Activated naive CD8-positive, alpha-beta T cell treated with anti-CD3 and anti-CD28 coated beads, Interleukin-2, amount 50 U/mL, for 16 hours (primary cell): ENCODE measurements at places on chromosomes 7 and 10.

GRCh38 chr10:28897617-28898464 is 220.5 kb downstream of the BAMBI start:
- no peak for DNase-seq

DNA sequence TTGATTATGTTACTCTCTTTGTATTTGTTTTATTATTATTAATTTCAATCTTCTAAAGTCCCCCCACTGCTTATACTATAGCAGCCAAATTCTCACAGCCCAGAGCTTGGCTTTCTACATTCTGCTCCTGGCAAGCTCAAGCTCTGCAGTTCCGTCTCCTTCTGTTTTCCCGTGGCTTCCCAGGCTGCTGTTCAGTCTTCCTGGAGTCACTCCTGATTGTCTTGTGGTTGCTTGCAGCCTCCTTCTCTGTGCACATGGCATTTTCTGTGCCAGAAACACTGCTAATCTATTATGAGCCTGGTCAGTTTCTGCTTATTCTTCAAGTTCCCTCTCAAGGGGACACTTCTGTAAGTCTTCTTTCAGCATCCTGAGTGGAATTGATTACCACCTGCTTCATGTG is 533.7 kb upstream of the IGFBP3 start:
- DNase-seq: no peak

- DNase-seq: no peak
Observed at GRCh38 chr10:29857843-29858701, 201.3 kb downstream of the JCAD start.

DNA sequence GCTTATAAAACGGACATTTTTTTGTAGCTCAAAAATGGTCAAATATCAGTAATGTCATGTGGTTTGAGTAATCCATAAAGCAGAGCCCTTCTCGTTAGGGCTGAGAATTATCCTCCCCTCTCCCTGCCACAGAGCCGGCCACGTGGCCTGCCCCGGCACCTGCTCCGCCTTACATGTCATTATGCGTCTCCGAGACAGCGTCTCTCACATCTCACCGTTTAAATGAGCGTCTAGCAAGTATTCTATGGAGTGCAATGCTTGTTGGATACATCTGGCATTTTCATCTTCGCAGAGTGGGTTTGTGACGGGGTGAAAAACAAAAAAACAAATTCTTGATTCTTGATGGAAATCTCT is 86.1 kb downstream of the CUX1 start:
- DNase-seq: no peak

DNA sequence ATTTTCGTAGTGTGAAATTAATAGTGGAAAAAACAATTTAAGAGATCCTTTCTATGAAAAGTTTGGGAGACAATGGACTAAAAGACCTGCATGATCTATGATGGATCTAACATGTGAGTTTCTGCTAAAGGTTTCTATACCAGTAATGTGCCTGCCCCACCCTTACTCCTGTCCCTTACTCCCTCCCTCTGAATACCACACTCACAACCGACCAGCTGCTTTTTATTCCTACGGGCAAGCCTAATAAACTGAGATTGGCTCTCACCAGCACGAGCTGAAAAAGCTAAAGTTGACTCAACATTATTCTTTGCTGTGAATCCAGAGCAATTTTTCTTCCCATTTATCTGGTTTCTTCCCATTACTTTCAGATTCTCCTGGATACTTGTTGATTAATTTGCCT is 17.8 kb upstream of the REEP3 start:
- DNase-seq: no peak

- no peak for DNase-seq
Observed at GRCh38 chr7:94055963-94056362, 51.8 kb upstream of the BET1 start.

- no peak for DNase-seq
Observed at GRCh38 chr10:85124603-85125051, 796.2 kb downstream of the CCSER2 start.

DNA sequence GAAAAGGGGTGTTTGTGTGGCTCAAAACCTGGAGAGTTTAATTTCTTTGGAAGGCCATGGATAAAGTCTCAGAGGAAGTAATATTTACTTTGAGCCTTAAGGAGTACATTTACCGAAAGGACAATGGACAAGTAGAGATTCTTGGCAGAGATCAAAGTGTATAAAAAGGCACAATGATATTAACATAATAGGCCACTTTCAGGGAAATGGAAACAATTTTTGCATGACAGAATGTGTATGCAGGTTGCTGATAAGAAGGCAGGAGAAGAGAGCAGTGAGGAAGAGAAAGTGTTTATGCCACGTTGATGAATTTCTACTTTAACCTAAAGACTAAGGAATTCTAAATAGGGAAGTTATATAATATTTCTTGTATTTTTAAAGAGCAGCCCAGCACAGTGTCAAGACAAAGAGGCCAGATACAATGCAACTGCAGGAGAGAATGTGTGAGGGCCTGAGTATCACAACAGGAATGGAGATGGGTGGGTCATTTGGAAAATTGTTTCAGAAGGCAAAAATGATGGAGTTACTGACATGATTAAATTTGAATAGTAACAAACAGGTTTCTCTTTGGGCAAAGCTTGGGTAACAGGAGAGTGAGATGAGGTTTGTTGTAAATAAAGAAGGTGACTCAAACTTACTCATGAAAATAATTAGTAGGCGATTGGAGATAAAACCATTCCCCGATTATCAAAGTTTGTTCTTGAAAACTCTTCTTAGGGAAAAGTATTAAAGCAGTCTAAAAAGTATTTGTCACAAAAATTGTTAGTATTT is 84.1 kb downstream of the THSD7A start:
- no peak for DNase-seq

DNA sequence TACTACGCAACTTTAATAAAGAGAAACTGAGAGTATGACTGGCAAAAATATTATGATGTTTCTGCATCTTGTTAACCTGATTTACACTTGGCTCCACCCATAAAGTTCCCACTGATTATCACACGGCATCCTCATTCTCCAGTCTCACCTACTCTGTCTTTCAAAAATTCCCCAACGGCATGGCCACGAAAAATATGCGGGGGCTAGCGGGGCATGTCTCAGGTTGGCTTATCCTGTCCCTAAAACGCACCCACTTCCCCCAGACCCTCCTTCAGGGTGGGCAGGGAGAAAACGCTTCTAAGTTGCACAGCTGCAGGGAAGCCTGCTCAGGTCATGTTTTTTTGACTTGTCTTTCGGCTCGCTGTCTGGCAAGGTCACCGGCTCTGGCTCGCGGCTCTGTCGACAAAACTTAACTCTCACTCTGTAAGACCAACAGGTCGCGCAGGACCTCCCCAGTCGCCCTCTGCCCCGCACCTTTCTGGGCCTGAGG is 3.8 kb downstream of the CDK6 start:
- DNase-seq: no peak

DNA sequence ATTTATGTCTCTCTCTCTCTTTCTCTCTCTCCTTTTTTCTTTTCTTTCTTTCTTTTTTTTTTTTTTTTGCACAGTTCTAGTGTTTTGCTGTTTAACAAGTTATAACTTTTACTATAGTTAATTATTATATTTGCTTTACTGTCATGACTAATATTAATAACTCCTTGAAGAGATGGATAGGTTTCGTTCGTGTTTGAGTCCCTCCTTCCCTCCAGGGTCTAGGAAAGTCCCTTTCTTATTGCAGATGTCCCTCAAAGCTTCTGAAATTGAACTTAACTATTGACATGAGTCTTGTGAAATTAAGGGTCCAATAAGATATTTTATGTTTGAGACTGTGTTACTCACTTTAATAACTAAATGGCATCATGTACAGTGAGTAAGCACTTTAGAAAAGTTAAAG is 131.4 kb downstream of the PLXDC2 start:
- no peak for DNase-seq

GRCh38 chr10:89119651-89120050 is 87.5 kb downstream of the CH25H start:
- DNase-seq: no peak
